ENCODE measurements at places on chromosomes 12 and 14.

DNA sequence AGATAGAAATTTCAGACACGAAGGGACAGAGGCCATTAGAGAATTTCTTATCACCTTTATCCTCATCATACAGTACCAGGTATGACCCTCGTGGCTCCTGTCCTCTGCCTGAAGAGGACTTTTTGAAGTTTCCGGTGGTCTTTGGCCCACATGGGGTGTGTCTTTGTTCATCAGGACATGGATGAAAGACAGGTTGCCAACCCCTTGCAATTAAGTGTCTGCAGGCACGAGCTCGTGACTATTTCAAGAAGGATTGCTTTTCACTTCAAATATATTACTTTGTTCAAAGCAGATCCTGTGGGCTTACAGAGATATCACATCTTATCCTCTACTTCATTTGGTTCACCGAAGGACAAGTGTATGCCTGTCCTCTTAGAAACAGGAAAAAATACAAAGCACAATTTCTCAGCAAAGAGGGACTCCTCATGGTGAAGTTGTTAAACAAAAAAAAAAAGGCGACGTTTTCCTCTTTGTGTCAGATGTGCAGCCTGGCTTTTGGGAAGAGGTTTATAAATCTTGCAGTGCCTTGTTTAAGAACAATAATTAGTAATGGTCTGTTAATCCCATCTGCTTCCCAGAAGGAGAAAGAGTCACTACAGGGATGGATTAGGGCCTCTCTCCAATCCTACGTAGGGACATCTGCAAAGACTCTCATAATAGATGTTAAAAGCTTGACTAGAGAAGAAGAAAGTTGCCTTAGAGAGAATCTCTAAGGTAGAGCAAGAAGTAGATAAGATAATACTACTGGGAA, 13.5 kb upstream of the FAM234B start:
- no peak for DNase-seq

DNA sequence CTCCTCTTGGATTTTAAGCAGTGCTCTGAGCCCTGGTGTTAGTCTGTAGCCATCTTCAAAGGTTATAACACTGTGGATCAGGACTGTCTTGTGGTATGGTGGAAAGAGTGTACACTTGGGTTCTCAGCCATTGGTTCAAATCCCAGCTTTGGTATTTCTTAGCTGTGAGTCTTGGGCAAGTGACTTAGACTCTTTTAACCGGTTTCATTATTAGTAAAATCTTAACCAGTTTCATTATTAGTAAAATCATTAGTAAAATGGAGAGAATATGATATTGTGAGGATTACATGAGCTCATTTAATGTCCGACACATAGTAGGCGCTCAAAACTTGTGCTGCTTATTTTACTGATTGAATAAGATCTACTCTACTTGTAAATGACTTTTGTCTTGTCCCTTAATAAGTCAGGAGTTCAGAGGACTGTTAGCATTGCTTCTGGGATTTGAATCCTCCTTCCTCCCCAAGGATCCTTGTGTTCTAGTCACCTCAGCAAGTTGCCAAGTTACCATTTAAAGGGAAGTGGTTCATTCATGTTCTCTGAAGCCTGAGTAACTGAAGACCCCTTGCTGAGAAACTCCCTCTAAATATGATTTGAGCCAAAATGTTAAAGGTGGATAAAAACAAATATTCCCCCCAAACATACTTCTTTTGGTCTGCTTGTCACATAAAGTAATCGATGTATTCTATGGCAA, 12.4 kb downstream of the TTLL5 start:
- no peak for DNase-seq

- DNase-seq, result no peak
Measured at GRCh38 chr12:94561943-94562411, 88.4 kb downstream of the TMCC3 start.

DNA sequence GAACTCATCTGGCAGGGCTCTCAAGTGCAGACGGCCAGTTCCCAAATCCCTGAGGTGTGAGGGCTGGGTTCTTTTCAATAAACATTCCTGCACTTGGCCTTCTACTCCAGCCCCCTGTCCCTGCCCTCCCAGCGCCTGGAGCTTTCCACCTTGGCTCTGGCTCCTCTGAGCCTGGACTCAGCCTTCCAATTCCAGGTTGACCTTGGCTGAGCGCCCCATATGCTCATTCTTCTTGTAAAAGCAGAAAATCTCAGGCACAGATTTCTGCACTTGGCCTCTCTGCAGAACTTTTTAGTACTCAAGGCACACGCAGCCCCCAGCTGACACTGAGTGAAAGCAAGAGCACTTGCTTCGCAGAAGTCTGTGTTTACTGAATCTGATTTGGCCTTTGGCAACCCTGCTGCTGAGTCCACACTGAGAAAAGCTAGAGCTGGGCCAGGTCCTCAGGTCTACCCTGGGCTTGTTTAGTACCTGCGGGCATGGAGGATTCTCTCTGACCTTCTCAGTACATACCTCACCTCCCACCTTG, 222.7 kb downstream of the MSRB3 start:
- DNase-seq, result no peak

- no peak for DNase-seq
Measured at GRCh38 chr12:15525441-15525840, 203.1 kb downstream of the PTPRO start.

DNA sequence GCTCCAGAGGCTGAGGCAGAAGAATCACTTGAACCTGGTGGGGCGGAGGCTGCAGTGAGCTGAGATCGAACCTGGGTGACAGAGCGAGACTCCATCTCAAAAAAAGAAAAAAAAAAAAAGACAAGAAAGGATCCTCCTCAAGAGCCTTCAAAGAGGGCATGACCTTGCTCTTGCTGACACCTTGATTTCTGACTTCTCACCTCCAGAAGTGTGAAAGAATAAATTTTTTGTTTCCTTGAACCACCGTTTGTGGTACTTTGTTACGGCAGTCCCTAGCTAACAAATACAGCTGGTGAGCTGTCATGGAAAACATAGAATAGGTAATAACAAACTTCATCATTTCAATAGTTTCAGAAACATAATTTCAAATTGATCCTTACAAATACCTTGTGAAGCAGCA, 1.9 kb upstream of the ACTR10 start:
- DNase-seq, result no peak

DNA sequence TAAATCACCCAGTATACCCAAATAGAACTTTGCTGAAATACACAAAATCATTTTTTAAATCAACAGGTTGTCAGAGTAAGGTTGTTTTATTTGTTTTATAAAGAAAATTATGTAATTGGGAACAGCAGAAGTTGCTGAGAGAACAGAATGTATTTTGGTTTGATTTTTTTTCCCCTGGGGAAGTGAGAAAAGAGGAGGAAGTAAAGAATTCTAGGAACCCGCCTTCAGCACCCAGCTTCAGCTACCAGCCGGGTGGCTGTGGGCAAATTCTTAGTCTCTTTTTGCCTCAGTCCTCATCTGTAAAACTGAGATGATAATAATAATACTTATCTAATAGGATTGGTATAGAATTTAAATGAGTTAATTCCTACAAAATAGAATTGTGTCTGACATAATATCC, 119.4 kb downstream of the SRGAP1 start:
- no peak for DNase-seq

Measured in brain pericyte (primary cell).